IPS DF 19.7 (cell line): ENCODE measurements at places on chromosomes 7 and 10.

GRCh38 chr7:80087771-80088170 lies 46.9 kb upstream of the GNAI1 start:
- no peak for DNase-seq

DNA sequence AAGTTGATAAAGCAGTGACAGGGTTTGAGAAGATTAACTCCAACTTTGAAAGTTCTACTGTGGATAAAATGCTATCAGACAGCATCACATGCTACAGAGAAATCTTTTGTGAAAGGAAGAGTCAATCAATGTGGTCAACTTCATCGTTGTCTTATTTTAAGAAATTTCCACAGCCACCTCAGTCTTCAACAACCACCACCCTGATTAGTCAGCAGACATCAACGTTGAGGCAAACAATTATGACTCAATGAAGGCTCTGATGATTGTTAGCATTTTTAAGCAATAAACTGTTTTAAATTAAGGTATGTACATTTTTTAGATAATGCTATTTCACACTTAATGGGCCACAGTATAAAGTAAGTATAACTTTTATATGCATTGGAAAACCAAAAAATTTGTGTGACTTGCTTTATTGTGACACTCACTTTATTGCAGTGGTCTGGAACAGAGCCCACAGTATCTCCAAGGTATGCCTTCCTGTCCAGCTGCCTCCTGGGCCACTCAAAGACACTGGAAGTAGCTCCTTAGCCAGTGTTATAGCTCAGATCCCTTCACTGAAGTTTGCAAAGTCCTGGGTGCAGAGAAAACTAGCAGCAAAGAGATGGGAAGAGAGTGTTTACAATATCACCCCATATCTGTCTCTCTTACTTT lies 293.1 kb downstream of the ARHGAP12 start:
- no peak for DNase-seq

GRCh38 chr10:35907548-35907947 lies 265.5 kb upstream of the FZD8 start:
- DNase-seq: no peak

DNA sequence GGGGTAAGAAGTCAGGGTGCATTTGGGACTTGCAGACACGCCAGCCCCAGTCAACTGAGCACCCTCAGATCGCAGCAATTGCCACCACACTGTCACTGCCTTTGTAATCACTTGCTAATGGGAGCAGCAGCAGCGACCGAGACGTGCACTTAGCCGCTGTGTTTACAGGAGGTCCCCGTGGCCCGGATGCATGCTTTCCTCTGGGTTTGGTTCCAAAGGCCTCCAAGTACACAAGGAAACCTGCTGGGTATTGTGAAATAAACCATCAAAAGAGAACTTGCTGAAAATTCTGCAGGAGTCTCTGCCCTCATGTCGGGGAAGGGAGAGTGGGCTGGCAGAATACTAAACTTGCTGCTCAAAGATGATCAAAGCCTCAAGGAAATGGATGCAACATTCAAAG lies 341.7 kb downstream of the DNAJB6 start:
- DNase-seq: no peak

- DNase-seq: no peak
Observed at GRCh38 chr7:106767078-106767477, 98.0 kb upstream of the PIK3CG start.

GRCh38 chr7:5627745-5628547 lies 153.5 kb downstream of the RNF216 start:
- no peak for DNase-seq

DNA sequence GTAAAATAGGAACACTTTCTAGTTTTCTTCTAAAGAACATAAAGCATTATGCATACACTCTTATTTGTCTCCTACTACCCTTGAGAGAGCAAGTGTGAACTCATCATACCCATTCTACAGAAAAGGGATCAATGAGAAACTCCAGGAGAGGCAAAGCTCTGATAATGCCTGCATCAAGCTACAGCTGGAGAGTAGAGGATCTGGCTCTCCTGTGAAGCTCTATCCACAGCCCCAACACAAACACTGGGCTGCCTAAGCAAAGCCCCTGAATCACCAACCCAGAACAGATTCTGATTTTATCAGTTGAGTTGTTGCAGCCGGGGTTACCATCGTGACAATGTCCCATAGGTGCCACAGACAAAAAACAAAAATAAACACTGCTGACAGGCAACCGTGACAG lies 74.9 kb downstream of the NUDCD3 start:
- DNase-seq: no peak

GRCh38 chr7:32868116-32868515 lies 23.4 kb downstream of the KBTBD2 start:
- DNase-seq: no peak

DNA sequence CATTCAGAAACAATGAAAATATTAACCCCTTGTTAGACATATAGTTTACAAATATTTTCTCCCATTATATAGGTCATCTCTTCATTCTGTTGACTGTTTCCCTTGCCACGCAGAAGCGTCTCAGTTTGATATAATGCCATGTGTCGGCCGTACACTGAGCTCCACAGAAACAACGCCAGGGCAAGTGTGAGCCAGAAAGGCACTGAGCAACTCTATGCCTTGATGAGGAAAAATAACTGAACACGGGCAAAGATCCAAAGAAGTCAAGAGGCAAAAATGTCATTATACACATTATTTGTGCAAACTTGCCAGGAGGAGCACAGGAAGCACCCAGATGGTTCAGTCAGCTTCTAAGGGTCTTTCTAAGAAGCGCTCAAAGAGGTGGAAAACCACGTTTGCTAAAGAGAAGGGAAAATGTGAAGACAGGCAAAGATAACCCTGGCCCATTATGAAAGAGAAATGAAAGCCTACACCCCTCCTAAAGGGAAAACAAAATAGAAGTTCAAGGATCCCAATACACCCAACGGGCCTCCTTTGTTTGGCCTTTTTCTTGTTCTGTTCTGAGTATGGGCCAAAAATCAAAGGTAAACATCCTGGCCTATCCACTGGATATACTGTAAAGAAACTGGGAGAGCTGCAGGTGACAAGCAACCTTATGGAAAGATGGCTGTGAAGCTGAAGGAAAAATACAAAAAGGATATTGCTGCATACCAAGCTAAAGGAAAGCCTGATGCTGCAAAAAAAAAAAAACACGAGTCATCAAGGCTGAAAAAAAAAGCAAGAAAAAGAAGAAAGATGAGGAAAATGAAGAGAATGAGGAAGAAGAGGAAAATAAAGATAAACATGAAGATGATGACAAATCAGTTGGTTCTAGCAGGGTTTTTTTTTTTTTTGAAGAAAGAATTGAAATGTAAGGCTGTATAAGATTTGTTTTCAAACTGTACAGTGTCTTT lies 15.5 kb downstream of the ARHGAP12 start:
- DNase-seq: no peak

DNA sequence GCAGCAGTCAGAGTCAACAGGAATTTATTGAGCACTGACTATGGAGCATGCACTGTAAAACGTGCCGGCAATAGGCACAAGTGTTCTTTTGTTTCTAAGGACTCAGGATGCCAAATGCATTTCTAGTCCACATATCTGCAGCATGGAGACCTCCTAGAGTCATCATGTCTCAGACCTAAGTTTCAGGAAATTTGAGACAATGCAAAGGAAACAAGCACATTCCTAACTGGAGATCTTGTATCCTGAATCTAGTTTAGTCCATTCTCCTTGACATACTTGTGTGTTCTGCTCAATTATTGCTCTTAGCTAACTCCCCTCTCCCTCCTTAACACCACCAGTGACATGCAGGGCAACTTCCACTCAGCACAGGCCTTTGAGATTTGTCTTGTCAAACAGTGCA lies 173.2 kb downstream of the ZNF438 start:
- DNase-seq: no peak

DNA sequence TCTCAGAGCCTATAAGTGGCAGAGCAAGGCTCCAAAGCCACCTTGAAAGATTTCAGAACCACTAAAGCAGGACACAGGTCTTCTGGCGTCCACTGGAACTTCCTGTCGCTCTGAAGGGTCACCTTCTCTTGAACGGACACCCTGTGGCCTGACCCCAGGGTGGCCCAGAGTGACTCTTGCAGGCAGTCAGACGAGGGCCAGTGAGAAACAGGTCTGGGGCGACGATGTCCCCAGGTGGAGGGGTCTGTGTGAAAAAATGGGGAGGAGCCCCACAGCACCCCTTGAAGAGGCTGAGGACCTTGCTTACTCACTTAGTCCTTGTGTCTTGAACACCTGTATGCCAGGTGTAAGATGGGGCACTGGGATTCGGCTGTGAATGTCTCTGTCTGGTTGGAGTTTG lies 946 bp upstream of the RASGEF1A start:
- no peak for DNase-seq

- DNase-seq: no peak
Observed at GRCh38 chr10:74174521-74174920, 23.5 kb downstream of the ADK start.
